ENCODE measurements at places on chromosomes 3 and 15. TPM values are rescaled to one million over a fixed set of nuclear protein-coding genes. Genes with fewer than 3 reads are reported as not detected.

SYNPR gene
- not detected for total RNA-seq

GABRR3 gene
- total RNA-seq, result not detected

FOXL2NB gene
- not detected for total RNA-seq

SERPINI1 gene
- 0.47 TPM for total RNA-seq

RASL12 gene
- total RNA-seq, result not detected

SI gene
- not detected for total RNA-seq

TAGLN3 gene
- not detected for total RNA-seq

ADAMTSL3 gene
- total RNA-seq, result not detected

ST8SIA2 gene
- total RNA-seq, result 0.11 TPM

GOLGA8G gene
- not detected for total RNA-seq

ZIC4 gene
- total RNA-seq, result not detected

KCNAB1 gene
- not detected for total RNA-seq

MCCC1 gene
- 61.7 TPM for total RNA-seq

DZIP1L gene
- not detected for total RNA-seq

ALCAM gene
- total RNA-seq, result 5.8 TPM

ANKRD63 gene
- total RNA-seq, result not detected

COLQ gene
- 8.9 TPM for total RNA-seq

TTC21A gene
- 9.5 TPM for total RNA-seq

SLC9C1 gene
- total RNA-seq, result not detected

STX19 gene
- total RNA-seq, result not detected

ARMC8 gene
- 22.0 TPM for total RNA-seq

ALDH1A3 gene
- not detected for total RNA-seq

ZNF385D gene
- total RNA-seq, result not detected

FBXW12 gene
- total RNA-seq, result not detected

CTXND1 gene
- not detected for total RNA-seq

FES gene
- 88.0 TPM for total RNA-seq

GOLGA8M gene
- total RNA-seq, result not detected

RARB gene
- total RNA-seq, result not detected

RLBP1 gene
- not detected for total RNA-seq

ANKUB1 gene
- not detected for total RNA-seq

LRRC31 gene
- not detected for total RNA-seq

MON1A gene
- 9.8 TPM for total RNA-seq

ATP10A gene
- total RNA-seq, result not detected

LRRIQ4 gene
- total RNA-seq, result 0.07 TPM

TFG gene
- 65.3 TPM for total RNA-seq

ETV5 gene
- 111 TPM for total RNA-seq

SH2D7 gene
- total RNA-seq, result not detected

MFAP1 gene
- 19.7 TPM for total RNA-seq
